ENCODE measurements at places on chromosomes 2 and 18. TPM values are rescaled to one million over a fixed set of nuclear protein-coding genes. Genes with fewer than 3 reads are reported as not detected.

Gene ADRA2B
- 0.79 TPM for total RNA-seq

DNA sequence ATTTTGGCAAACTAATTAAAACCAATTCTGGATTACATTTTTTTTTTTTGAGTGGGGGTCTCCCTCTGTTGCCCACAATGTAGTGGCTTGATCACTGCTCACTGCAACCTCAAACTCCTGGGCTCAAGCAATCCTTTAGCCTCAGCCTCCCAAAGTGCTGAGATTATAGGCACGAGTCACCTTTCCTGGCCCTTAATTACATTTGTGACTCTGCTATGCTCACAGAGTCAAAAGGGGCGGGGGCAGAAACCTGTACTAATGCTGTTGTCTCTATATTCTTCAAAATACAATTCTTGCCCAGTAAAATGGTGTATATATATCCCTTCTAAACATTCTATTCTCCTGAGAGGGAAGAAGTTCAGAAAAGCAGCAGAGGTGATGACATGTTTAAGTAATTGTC is 23.2 kb downstream of the PRKD3 start:
- H3K36me3 ChIP-seq, result peaks cover 10% of the 10 kb centered on the region
- H3K27ac ChIP-seq, result peak overlapping the region; percentile 32
- no peaks in the 10 kb centered on the region for H3K27me3 ChIP-seq
- H3K4me1 ChIP-seq, result peaks cover 22% of the 10 kb centered on the region
- H3K4me3 ChIP-seq, result no peak overlapping the region

DNA sequence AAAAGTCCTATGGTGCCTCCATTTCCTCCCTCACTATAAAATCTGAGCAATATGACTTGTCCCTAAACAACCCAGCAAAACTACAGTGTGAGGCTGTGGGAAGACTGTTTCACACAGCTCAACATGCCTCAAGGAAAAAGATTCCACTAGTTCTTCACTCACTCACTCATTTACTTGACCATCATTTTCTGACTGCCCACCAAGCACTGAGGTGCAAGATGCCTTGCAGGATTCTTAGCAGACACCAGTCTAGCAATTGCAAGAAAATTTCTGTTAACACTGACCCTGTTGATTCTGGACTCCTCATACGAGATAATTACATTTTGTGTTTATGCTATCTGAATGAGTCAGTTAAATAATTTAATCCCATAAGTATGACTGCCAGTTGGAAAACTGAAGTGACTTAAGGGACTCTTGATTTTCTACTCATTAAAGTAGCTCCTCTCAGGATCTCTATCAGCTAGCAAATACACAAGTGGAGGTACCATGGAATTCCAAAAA is 51.9 kb upstream of the PCBP1 start:
- no peak overlapping the region for H3K4me3 ChIP-seq
- no peaks in the 10 kb centered on the region for H3K36me3 ChIP-seq
- H3K4me1 ChIP-seq, result peaks cover 11% of the 10 kb centered on the region
- no peak overlapping the region for H3K27ac ChIP-seq
- no peak for DNase-seq

DNA sequence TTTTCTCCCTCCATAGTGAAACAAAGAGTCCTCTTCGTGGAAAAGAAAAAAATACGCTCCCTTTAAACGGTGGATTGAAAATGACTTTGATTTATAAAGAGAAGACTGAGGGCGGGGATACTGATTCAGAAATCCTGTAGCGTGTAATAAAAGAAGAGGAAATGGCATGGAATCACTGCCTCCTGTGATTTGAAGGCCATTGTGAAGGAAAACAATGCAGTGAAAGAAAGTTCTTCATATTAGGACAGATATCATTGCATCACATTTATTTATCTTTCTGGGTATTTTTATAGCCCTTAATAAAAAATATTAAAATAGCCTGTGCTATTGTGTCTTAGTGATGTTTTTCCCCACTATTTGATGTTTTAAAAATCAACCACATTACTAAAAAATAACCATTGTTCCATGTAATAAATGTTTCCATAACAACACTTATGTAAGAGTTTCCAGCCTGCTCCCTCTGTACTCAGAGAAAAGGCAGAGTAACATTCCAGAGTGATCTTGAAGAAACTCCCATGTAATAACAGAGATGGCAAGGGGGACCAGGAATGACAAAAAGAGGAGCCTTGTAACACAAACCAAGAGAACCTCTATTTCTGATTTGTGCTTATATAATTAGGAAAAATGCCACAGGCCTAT is 8.0 kb downstream of the MRPL33 start:
- no peaks in the 10 kb centered on the region for H3K27me3 ChIP-seq
- peak overlapping the region; percentile 79 for H3K27ac ChIP-seq
- peaks cover 11% of the 10 kb centered on the region for H3K36me3 ChIP-seq
- DNase-seq, result no peak
- peaks cover 20% of the 10 kb centered on the region for H3K4me1 ChIP-seq

DNA sequence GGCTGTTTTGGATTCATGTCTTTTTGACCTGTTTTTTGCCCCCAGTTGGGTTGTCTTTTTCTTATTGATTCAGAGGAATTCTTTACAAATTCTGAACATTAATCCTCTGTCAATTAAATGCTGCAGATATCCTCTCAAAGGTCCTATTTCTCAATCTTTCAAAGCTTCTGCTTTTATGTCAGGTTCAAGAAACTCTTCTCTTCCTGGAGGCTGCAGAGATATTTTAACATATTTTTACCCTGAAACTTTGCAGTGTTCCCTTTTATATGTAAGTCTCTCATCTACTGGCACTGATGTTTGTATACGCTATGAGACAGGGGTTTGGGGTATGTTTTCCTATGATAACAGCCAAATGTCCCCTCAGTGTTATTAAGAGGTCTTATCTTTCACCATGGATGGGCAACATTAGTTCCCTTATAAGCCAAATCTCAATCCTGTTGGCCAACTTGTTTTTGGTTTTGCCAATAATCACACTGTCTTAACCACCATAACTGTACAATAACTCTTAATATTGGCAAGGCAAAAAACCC is 159.3 kb downstream of the HDAC4 start:
- no peak overlapping the region for H3K4me3 ChIP-seq
- peak overlapping the region; percentile 63 for H3K27ac ChIP-seq
- peaks cover 6% of the 10 kb centered on the region for H3K36me3 ChIP-seq
- no peak for DNase-seq
- H3K4me1 ChIP-seq, result peaks cover 58% of the 10 kb centered on the region
- H3K27me3 ChIP-seq, result no peaks in the 10 kb centered on the region

Gene CIB4
- total RNA-seq, result not detected

DNA sequence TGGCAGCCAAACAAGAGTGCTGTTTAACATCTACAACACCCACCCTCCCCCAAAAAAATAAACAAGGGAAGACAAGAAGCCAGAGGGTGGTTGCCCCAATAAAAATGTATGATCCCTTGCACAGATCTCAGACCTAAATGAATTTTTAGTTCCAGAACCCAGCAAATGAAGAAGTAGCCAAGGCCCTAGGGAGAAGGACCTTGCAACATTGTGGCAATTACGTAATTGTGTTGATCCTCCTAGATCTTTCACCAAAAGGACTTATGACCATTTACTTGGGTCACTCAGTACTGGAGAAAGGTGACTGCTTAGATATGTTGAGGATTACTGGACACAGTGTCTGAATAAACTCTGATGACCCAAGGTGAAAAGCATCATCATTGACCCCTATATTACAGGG is 1393.8 kb downstream of the LRP1B start:
- H3K36me3 ChIP-seq, result no peaks in the 10 kb centered on the region
- no peak overlapping the region for H3K27ac ChIP-seq
- H3K4me3 ChIP-seq, result no peak overlapping the region
- no peaks in the 10 kb centered on the region for H3K27me3 ChIP-seq

DNA sequence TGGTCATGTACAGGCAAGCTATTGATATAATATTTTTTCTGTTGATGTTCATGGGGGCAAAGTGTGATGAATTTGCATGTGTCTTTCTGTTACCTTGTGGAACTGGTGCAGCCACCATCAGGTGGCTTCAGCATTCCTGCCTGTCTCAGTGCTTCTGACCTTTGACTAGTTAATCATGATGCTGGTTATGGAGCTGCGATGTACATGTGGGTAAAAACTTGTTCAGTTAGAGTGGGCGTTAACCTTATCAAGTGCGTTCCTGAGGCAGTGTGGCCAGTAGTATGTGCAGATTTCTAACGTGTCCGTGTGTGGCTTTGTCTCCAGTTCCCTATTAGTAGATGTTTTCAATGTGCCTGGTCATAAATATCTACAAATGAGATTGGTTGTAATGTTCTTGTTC is 127.4 kb upstream of the ZSWIM2 start:
- no peak for DNase-seq
- no peak overlapping the region for H3K27ac ChIP-seq
- no peaks in the 10 kb centered on the region for H3K27me3 ChIP-seq
- H3K4me3 ChIP-seq, result no peak overlapping the region

GRCh38 chr2:196322973-196323810 is 151.8 kb upstream of the STK17B start:
- no peak for DNase-seq
- H3K27me3 ChIP-seq, result no peaks in the 10 kb centered on the region
- no peak overlapping the region for H3K27ac ChIP-seq
- H3K36me3 ChIP-seq, result no peaks in the 10 kb centered on the region
- H3K4me1 ChIP-seq, result peaks cover 13% of the 10 kb centered on the region
- H3K4me3 ChIP-seq, result no peak overlapping the region

Gene FBXO41
- 3.7 TPM for total RNA-seq

Gene UGT1A9
- not detected for total RNA-seq

DNA sequence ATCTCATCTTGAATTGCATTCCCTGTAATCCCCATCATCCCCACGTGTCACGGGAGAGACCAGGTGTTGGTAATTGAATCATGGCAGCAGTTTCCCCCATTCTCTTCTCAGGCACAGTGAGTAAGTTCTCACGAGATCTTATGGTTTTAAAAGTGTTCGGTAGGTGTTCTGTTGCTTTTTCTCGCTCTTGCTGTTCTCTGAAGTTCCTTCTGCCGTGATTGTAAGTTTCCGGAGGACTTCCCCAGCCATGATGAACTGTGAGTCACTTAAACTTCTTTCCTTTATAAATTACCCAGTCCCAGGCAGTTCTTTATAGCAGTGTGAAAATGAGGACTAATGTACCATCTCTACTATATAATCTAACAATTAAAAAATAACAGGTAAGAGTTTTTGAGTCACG is 409.9 kb upstream of the NRXN1 start:
- no peak for DNase-seq
- no peak overlapping the region for H3K27ac ChIP-seq
- no peak overlapping the region for H3K4me3 ChIP-seq
- no peaks in the 10 kb centered on the region for H3K27me3 ChIP-seq

DNA sequence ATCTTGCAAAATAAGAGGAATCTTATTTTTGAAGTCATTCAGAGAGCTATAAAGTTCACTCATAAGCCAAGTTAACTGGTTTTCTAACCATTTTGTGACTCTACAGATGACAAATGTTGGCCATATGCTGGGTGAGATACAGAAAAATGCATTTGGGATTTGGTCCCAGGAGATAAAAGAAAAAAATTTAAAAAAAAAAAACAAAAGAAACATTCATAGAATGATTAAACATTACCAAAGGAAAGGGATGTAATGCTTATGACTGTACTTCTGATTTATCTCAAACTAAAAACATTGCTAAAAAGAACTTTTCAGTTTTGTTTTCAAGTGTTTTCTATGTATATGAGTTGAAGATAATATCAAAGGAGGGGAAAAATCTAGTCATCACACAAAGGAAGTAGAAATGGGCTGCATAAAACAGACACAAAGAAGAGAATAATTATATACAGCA is 43.1 kb downstream of the PELI1 start:
- H3K4me3 ChIP-seq, result no peak overlapping the region
- peaks cover 18% of the 10 kb centered on the region for H3K36me3 ChIP-seq
- no peaks in the 10 kb centered on the region for H3K4me1 ChIP-seq
- H3K27me3 ChIP-seq, result no peaks in the 10 kb centered on the region

GRCh38 chr18:28065031-28065792 is 111.7 kb downstream of the CDH2 start:
- peaks cover 65% of the 10 kb centered on the region for H3K4me1 ChIP-seq
- H3K36me3 ChIP-seq, result peaks cover 12% of the 10 kb centered on the region
- H3K27ac ChIP-seq, result peak overlapping the region; percentile 5
- peak overlapping the region; percentile 22 for H3K4me3 ChIP-seq

DNA sequence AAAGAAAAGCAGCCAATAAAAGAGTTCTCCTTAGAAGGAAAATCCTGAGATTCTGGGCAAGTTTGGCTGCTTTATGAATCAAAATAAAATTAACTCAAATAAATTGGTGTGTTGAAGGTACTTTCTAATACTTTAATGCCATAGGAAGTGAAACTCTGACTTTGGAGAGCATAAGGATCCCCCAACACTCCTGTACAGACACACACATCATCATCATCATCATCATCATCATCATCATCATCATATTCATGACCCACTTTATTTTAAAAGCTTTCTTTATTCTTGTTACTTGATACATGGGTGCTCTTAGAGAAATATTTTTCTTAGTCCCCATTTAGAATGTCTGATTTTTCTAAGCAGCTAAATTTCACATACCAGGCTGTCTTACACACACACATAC is 283.1 kb upstream of the CYRIA start:
- H3K27me3 ChIP-seq, result peaks cover 5% of the 10 kb centered on the region
- H3K4me1 ChIP-seq, result no peaks in the 10 kb centered on the region
- H3K27ac ChIP-seq, result no peak overlapping the region
- H3K36me3 ChIP-seq, result no peaks in the 10 kb centered on the region

Gene GPR35
- total RNA-seq, result 1.7 TPM

GRCh38 chr18:23207191-23207955 is 72.1 kb downstream of the CABLES1 start:
- peaks cover 2% of the 10 kb centered on the region for H3K36me3 ChIP-seq
- H3K27me3 ChIP-seq, result no peaks in the 10 kb centered on the region
- no peak overlapping the region for H3K27ac ChIP-seq
- DNase-seq, result no peak

DNA sequence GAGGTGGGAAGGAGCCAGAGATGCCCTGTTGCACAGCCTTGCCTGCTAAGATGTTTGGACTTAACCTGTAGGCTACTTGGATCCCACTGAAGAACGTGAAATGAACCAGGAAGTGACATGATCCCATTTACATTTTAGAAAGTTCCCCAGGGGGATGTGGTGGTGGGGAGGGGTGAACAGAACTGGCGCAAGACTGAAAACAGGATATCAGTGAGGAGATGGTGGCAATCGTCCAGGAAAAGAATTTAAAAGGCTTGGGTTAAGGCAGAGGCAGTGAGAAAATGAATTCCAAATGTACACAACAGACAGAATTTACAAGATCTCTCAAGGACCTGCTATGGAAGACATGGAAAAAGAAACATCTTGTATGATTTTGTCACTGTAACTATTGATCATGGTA is 42.3 kb downstream of the SULT1C2 start:
- H3K27ac ChIP-seq, result no peak overlapping the region
- no peaks in the 10 kb centered on the region for H3K4me1 ChIP-seq
- no peak overlapping the region for H3K4me3 ChIP-seq
- no peaks in the 10 kb centered on the region for H3K36me3 ChIP-seq

Gene ADGRF3
- total RNA-seq, result 0.77 TPM

- no peaks in the 10 kb centered on the region for H3K36me3 ChIP-seq
- no peaks in the 10 kb centered on the region for H3K27me3 ChIP-seq
- DNase-seq, result no peak
- no peak overlapping the region for H3K27ac ChIP-seq
These were observed 137.7 kb downstream of the IRS1 start for GRCh38 chr2:226661789-226662545.

DNA sequence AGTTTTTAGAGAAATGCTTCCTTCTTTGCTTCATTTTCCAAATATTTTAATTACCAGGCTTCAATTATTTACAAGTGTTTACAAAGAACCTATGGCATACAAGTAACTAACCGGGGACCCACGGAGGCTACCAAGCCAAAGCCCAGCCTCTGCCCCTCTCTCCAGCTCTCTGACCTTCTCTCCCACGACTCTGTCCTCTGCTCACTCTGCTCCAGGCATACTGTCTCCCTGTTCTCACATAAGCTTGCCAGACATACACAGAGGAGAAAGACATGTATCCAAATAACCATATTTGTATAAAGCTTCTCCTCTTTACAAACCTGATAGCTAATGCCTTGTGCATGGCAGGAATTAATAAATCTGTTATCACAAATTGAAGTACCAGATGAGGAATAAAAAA is 141.3 kb downstream of the ZNF521 start:
- H3K27me3 ChIP-seq, result no peaks in the 10 kb centered on the region
- H3K27ac ChIP-seq, result no peak overlapping the region
- DNase-seq, result no peak
- H3K4me3 ChIP-seq, result no peak overlapping the region
- H3K36me3 ChIP-seq, result no peaks in the 10 kb centered on the region

Measured in neural crest cell (in vitro differentiated cells).